ENCODE measurements at places on chromosomes 12 and 14.

DNA sequence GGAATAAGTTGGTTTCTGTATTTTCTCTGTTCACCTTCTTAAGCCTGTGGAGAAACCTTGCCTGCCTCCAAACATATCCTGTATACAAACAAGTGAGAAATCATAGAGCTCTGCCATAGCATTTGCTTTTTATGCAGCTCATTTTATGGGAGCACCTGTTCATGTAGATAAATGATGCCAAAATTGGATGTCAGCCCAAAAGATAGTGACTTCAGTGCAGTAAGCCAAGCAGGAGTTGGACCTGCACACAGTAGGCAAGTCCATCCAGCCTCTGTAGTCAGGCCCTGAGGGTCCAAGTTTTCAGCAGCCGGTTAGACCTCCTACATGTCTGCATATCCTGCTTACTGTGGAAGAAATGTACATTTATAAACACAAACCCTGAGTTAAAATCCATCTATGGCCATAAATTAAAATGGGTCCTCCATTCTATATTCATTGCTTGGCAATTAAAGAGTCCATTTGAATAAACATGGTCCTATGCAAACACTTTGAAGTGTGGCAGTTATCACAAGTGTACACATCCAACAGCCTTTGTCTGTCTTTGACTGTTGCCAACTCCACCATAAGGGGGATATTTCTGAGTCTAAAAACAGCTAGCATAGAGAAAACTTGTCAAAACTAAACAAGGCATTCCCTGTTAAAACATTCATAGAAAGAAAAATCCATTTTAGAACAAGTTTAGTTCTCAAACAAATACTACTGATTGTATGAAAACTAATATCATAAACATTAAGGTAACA, 847.8 kb downstream of the RPS29 start:
- no peak for ATAC-seq

DNA sequence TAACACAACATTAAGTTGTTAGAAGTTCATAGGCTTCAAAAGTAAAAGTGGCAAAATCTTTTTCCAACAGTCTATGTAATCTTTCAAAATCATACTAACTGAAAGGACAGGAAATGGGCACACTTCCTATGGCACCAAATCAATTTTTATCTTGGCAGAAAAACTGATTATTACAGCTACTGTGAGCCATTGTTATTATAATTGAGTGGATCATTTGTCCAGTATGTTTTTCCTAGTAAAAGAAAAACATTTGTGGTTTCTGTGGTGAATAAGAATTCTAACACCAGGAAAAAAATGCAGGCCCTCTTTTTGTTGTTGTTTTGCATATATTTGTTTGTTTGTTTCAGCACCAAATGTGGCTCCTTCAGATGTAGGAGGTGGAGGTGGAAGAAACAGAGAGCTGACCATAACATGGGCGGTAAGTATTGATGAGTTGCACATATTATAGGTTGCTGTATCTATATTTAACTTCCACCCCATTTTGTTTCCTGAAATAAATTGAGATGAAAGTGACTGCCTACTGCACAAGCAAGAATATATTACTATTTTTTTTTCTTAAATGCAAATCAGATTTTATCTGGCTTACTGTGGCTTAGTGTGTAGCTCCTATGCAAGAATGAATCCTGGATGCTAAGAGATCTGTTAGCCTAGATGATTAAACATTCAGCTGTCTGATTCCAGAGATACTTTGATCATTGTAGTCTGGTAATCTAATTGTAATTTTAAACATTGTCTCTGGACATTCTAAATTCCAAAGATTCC, 174.1 kb upstream of the PDZRN4 start:
- no peak for ATAC-seq

- ATAC-seq = no peak
Observed at GRCh38 chr12:48001505-48002413, 2.5 kb downstream of the COL2A1 start.

GRCh38 chr14:68268197-68268596, 448.6 kb downstream of the RAD51B start:
- peak; percentile 81 for ATAC-seq

DNA sequence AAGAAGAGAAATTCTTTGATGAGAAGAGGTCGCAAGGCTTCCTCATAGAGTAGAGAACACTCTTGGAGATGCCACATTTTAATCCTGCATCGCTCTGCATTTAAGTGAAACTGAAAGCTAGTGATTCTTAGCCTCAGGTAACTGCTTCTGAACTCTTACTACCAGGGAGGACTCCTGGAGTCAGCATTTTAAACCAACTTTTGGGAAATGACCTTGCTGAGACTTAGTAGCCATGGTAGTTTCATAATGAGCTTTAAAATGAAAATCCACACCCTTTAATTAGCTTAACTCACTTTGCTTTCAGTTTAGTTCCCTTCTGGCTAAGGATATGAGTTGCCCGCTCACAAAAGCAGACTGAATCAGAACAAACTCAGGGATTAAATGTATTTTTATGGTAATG, 80.3 kb downstream of the SYNE2 start:
- no peak for ATAC-seq

DNA sequence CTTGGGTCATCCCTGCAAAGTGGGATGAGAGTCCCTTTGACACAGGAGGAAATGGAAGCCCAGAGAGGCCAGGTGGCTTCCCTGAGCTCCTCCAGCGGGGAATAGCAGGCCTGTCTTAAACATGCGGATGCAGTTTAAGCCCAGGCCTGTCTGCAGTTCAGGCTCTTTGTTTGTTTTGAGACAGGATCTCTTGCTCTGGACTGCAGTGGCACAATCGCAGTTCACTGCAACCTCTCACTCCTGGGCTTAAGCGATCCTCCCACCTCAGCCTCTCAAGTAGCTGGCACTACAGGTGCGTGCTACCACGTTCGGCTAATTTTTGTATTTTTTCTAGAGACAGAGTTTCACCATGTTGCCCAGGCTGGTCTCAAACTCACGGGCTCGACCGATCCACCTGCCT, 3.5 kb downstream of the TRPV4 start:
- ATAC-seq = no peak

GRCh38 chr12:68234140-68234539, 8.5 kb upstream of the IL26 start:
- no peak for ATAC-seq

- ATAC-seq = no peak
Observed at GRCh38 chr12:11059784-11060183, 2.3 kb downstream of the TAS2R46 start.

DNA sequence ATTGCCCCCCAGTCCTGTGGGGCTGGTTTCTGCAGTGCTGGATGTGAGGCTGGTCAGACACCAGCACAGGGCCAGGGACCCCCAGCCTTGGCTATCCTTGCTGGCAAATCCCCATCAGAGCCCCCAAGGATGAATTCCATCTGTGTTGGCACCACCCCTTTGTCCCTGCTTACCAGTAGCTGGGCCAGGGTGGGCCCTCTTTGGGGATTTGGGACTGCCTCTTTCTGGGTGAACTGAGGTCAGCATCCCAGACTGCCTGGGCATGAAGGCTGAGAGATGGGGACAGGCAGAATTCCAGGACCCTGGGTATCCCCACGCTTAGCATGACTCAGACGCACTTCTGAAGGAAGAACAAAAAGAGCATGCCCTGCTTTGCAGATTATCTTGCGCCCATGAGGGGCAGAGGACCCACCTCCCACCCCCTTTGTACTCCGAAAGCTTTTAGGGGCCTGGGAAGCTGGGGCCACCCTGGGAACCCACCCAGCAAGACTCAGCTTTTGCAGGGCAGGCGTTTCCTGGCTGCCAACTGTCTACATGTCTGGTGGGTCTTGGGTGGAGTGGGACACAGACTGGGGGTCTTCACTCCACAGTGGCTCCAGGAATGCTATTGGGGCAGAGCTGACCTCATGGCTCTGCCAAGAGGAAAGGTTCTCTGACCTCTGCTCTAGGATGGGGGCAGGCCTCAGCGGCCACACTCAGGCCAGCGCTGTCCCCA, 26.8 kb downstream of the RFLNA start:
- no peak for ATAC-seq

GRCh38 chr14:92590941-92591340, 77.4 kb downstream of the RIN3 start:
- ATAC-seq = no peak

DNA sequence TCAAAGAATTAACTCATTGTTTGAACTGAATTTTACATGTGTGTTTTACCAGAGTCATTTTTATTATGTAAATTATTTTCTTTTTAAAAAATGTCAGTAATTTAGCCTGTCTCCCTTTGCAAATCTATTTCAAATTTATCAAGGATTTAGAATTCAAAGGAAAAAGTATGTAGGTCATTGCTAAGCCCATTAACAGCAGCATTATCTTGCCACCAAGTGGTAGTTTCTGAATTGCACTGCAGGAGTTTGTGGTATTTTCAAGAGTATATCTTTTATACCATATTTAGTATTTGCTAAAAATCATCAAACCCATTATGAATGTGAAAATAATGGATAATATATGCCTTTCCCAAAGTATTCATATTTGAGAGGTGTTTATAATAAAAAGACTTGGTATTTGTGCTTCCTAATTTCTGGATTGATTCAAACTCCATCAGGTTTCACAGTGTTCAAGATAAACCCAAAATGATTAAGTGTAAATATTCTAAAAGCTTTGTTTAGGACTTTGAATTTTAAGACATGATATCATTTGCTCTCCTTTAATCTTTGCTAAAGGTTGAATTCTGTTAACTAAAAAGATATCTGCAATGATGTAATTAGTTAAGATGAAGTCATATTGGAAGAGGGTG, 711.4 kb downstream of the FSCB start:
- ATAC-seq = no peak

GRCh38 chr12:31298922-31299321, 27.0 kb downstream of the SINHCAF start:
- no peak for ATAC-seq

DNA sequence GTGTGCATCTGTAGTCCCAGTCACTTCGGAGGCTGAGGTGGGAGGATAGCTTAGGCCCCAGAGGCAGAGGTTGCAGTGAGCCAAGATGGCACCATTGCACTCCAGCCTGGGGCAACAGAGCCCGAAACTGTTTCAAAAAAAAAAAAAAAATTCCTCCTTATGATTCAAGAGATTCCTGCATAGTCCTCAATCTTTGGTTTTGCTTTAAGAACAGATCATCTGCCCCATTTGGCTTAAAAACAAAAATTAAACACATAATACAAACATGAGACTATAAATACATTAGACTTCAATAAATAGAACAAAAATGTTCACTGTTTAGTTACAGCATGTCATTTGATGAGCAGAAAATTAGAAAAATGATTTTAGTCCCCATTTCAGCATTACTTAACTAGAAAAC, 131.2 kb downstream of the PAWR start:
- no peak for ATAC-seq

- ATAC-seq = no peak
Observed at GRCh38 chr14:68951035-68951797, 27.9 kb downstream of the ACTN1 start.
